ELR (cell line): ENCODE measurements at places on chromosomes 6 and 20.

GRCh38 chr20:55266361-55266760 is 739.0 kb downstream of the CBLN4 start:
- DNase-seq = no peak

DNA sequence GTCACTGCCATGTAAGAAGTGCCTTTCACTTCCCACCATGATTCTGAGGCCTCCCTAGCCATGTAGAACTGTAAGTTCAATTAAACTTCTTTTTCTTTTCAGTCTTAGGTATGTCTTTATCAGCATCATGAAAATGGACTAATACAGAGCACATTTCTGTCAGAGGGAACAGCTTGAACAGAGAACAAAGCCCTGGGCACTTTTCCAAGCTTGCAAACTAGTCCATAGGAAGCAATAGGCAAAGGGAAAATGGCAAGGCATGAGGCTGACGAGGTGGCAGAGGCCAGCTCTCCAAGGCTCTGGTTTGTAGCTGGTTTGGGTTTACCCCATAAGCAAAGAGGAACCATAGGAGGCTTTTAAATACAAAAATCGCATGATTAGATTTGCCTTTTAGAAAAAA is 185.1 kb upstream of the HDDC2 start:
- no peak for DNase-seq

DNA sequence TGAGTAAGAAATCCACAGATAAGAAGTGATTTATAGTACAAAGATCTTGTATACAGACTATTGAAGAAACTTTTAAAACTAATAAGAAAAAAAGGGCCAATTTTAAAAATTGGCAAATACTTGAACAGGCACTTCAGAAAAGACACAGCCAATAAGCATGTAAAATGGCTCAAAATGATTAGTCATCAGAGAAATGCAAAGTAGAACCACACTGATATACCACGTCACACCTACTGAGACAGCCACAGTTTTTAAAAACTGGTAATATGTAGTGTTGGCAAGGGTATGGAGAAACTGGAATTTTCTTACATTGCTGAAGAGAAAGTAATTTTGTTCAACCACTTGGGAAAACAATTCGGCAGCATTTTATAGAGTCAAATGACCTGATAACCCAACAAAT is 488.9 kb upstream of the HTR1E start:
- DNase-seq = no peak

DNA sequence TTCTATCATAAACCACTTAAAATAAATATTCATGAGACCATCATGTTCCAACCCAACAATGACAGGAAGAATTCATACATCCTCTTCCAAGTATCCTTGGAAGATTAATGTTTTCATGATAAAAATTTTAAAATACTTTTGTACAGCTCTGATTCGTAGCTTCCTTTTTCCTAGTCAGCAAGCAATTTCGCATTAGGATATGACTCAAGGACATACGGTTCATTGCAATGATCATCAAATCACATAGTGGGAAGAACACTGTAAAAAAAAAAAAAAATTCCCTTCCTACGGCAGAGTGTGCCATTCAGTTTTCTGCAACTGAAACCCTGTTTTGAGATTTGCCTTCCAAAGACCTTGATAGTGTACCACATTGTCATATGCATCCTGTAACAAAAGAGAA is 35.3 kb upstream of the GFOD1 start:
- DNase-seq = peak; percentile 88

DNA sequence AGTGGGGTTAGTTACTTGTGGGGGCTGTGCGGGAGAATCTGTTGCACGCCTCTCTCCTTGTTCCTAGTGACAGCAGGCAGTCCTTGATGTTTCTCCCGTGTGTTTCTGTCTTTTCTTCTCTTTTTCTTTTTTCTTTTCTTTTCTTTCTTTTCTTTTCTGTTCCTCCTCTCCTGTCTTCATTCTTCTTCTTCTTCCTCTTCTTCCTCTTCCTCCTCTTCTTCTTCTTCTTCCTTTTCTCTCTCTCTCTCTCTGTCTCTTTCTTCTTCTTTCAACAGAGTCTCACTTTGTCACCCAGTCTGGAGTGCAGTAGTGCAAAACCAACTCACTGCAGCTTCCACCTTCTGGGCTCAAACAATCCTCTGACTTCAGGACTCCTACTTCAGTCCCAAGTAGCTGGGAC is 6.8 kb upstream of the AIG1 start:
- no peak for DNase-seq

- DNase-seq = no peak
These were observed 4.8 kb downstream of the COL12A1 start for GRCh38 chr6:75201021-75201420.

DNA sequence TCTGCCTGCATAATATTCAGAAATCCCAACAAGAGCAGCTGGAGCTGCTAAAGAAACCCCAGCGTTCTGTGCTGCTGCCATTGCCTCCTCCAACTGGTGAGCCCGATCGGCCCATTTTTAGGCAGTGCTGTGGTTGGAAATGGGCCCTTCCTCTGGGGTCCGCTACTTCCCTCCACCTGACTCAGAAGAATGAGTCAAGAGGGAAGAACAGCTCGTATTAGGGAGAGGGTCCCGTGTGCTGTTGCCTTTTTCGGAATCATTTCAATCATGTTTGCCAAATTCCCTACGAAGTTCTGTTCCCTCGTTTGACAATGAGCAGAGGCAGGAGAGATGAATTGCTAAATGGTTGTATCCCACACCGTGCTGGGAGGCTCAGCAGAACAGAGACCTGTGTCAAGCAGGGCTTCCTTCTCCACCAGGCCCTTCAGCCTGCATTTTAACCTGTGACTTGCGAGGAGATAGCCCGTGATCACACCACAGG is 38.4 kb downstream of the THBS2 start:
- peak; percentile 8 for DNase-seq

DNA sequence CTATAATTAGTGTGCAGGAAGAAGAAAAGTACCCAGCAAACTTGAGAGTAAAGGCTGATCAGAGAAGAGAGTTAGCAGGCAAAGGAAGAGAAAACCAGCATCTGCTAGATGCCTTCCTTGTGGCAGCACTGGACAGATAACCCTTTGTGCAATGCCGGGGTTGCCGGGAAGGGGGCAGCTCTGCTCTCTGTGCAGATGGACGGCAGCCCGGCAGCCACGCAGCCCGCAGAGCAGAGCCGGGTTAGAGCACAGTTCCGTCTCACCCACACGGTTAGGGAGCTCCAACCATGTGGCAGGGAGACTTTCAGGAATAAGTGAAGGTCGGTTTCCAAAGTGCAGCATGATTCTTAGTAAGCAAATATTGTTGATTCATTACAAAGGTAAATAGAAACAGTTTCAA is 80.0 kb upstream of the RPS6KA2 start:
- peak; percentile 4 for DNase-seq

GRCh38 chr20:49677777-49678758 is 35.6 kb downstream of the B4GALT5 start:
- DNase-seq = no peak

DNA sequence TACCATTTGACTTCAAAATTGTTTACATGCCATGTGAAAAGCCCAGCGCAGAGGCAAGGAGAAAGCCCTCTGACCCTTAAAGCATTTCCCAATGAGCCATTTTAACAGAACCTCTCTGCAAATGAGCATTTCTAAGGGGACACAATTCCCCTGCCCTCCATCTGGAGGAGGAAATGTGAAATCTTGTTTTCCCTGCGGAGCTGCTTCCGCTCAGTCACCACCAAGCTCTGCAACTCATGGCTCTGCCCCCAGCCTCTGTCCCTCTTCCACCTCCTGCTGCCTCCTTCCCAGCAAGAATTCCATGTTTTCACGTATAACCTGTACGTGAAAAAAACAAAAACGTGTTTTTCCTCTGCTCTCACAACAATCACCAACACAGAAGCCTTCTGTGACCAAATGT is 12.3 kb downstream of the RIN2 start:
- no peak for DNase-seq

GRCh38 chr6:7727946-7728854 is 2.3 kb downstream of the BMP6 start:
- peak; percentile 37 for DNase-seq
